Karpas-422 (cell line): ENCODE measurements at places on chromosomes 5 and 9. TPM values are rescaled to one million over a fixed set of nuclear protein-coding genes. Genes with fewer than 3 reads are reported as not detected.
A peak's percentile ranks its signal among the peaks of the same experiment; 100 is the strongest.

GRCh38 chr5:58944221-58944620, 361.3 kb downstream of the RAB3C start:
- DNase-seq = no peak

Gene BARHL1
- not detected in 2 replicates for total RNA-seq

Gene FBP1
- not detected in 2 replicates for total RNA-seq

DNA sequence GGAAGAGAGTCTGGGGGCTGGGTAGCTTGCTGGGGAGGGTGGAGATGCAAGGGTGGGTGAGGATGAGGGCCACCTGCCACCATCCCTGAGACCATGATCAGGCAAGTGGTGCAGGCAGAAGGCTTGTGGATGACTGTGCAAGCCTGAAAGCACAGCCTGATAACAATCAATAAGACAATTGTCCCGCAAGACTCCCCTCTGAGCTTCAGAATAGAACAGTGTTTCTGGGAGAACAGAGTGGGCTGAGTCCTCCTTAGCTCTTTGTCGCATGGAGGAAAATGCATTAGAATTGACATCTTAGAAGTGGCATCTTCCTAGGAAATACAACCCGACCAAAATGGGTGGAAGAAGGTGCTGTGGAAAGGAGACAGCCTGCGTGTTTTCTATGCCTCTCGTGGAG, 6.6 kb downstream of the GADD45G start:
- DNase-seq = no peak

GRCh38 chr5:91928754-91929521, 545.8 kb upstream of the ARRDC3 start:
- peak; percentile 59 for DNase-seq

Gene HTR4
- not detected in 2 replicates for total RNA-seq

DNA sequence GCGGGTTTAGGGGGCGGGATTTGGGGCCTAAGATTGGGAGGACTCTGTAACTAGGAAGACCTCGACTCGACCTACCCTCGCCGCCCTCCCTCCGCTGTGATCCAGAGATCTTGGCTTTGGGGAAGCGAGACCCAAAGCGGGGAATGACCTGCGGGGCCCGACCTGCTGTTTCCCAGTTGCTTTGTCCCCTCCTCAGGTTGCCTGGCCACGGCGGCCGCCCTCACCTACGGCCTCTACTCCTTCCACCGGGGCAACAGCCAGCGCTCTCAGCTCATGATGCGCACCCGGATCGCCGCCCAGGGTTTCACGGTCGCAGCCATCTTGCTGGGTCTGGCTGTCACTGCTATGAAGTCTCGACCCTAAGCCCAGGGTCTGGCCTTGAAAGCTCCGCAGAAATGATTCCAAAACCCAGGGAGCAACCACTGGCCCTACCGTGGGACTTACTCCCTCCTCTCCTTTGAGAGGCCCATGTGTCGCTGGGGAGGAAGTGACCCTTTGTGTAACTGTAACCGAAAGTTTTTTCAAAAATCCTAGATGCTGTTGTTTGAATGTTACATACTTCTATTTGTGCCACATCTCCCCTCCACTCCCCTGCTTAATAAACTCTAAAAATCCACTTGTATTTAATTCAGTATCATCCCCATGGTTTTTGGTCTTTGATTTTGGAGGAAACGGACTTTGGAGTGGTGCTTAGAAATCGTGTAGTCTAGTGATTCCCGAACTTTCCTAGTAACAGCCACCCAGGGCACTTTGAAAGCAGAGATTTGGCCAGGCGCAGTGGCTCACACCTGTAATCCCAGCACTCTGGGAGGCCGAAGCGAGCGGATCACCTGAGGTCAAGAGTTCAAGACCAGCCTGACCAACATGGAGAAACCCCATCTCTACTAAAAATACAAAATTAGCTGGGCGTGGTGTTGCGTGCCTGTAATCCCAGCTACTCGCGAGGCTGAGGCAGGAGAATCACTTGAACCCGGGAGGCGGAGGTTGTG, 878 bp downstream of the HIGD2A start:
- DNase-seq = no peak

- no peak for DNase-seq
Measured at GRCh38 chr9:126330536-126330935, 3.9 kb downstream of the MVB12B start.

- DNase-seq = no peak
Measured at GRCh38 chr9:68509689-68510088, 31.0 kb downstream of the TMEM252 start.

Gene DDX4
- not detected in 2 replicates for total RNA-seq

GRCh38 chr5:150660108-150660831, 781 bp upstream of the MYOZ3 start:
- DNase-seq = no peak

GRCh38 chr9:92986176-92987119, 39.1 kb downstream of the FGD3 start:
- DNase-seq = peak; percentile 85
